ENCODE measurements at places on chromosomes 16 and 17.

- DNase-seq: no peak
- peaks cover 3% of the 10 kb centered on the region for H3K4me1 ChIP-seq
- H3K36me3 ChIP-seq: peaks cover 60% of the 10 kb centered on the region
- H3K4me3 ChIP-seq: no peak overlapping the region
- no peaks in the 10 kb centered on the region for H3K27me3 ChIP-seq
- no peak overlapping the region for H3K27ac ChIP-seq
Observed at GRCh38 chr17:76740329-76741118, 2.6 kb downstream of the MFSD11 start.

GRCh38 chr17:64784353-64785010 is 122.4 kb upstream of the SMURF2 start:
- H3K27ac ChIP-seq: no peak overlapping the region
- no peaks in the 10 kb centered on the region for H3K27me3 ChIP-seq
- peaks cover 13% of the 10 kb centered on the region for H3K4me1 ChIP-seq
- DNase-seq: no peak
- no peak overlapping the region for H3K4me3 ChIP-seq
- peaks cover 7% of the 10 kb centered on the region for H3K36me3 ChIP-seq

DNA sequence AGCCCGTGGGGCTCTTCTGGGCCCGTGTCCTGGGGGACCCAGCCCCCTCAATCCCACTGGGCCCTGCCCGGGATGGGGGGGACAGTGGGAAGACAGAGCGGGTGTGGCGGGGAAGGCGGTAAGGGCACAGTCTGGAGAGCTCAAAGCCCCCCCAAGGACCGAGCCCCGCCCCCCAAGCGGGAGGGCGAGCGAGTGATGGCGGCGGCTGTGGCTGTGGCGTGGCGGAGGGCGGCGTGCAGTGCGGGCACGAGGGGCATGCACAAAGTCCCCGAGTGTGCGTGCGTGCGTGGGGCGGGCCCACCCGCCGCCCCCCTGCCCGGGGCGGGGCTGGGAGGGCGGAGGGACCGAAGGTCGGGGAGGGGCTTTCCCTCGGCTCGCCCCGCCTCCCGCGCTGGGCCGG is 3.6 kb upstream of the WDR24 start:
- H3K4me1 ChIP-seq: peaks cover 5% of the 10 kb centered on the region
- no peaks in the 10 kb centered on the region for H3K36me3 ChIP-seq
- no peak overlapping the region for H3K27ac ChIP-seq

- H3K36me3 ChIP-seq: peaks cover 98% of the 10 kb centered on the region
- no peak for DNase-seq
- H3K4me1 ChIP-seq: no peaks in the 10 kb centered on the region
- no peaks in the 10 kb centered on the region for H3K27me3 ChIP-seq
Observed at GRCh38 chr17:62030264-62030663, 34.8 kb downstream of the MED13 start.

DNA sequence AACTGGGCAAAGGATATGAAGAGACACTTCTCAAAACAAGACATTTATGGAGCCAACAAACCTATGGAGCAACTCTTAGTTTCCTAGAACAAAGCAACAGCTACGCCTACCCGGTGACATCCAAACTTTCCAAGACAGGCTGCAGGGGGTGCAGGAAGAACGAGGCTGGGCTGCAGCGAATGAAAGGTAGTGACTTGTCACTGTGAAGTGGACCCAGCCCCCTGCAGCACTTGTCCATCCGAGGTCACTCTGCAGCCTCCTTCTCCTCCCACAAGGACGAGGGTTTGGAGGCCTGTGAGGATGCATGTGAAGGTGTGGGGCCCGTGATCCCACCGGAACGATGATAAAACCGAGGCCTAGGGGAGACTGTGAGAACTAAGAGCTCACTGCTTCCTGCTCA is 192.6 kb upstream of the RPL38 start:
- H3K27me3 ChIP-seq: peaks cover 76% of the 10 kb centered on the region
- DNase-seq: no peak
- no peak overlapping the region for H3K27ac ChIP-seq
- no peaks in the 10 kb centered on the region for H3K36me3 ChIP-seq

- H3K4me1 ChIP-seq: peaks cover 1% of the 10 kb centered on the region
- no peak overlapping the region for H3K4me3 ChIP-seq
- no peaks in the 10 kb centered on the region for H3K36me3 ChIP-seq
- DNase-seq: no peak
Observed at GRCh38 chr16:88320947-88321634, 61.7 kb upstream of the ZNF469 start.

- H3K36me3 ChIP-seq: no peaks in the 10 kb centered on the region
- H3K4me1 ChIP-seq: no peaks in the 10 kb centered on the region
- DNase-seq: no peak
- H3K27ac ChIP-seq: no peak overlapping the region
- no peak overlapping the region for H3K4me3 ChIP-seq
- no peaks in the 10 kb centered on the region for H3K27me3 ChIP-seq
Observed at GRCh38 chr17:11170881-11171280, 70.1 kb upstream of the SHISA6 start.

DNA sequence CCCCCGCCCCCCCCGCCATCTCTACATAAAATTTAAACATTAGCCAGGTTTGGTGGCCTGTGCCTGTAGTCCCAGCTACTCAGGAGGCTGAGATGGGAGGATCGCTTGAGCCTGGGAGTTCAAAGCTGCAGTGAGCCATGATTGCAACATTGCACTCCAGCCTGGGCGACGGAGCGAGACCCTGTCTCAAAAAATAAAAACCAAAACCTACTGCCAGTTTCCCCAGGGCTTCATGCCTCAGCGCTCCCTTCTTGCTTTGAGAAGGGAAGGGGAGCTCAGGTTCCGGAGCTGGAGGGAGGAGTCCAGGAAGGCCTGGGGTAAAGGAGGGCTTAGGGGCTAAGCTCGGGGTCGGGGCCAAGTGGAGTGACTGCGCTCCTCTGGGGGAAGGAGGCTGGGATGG is 20.5 kb downstream of the PLCD3 start:
- H3K27me3 ChIP-seq: no peaks in the 10 kb centered on the region
- no peak for DNase-seq
- no peak overlapping the region for H3K4me3 ChIP-seq
- no peak overlapping the region for H3K27ac ChIP-seq
- no peaks in the 10 kb centered on the region for H3K4me1 ChIP-seq
- peaks cover 61% of the 10 kb centered on the region for H3K36me3 ChIP-seq

GRCh38 chr16:72901000-72901627 is 146.8 kb downstream of the ZFHX3 start:
- DNase-seq: peak; percentile 25
- H3K4me1 ChIP-seq: peaks cover 9% of the 10 kb centered on the region
- no peak overlapping the region for H3K27ac ChIP-seq
- no peaks in the 10 kb centered on the region for H3K36me3 ChIP-seq
- no peak overlapping the region for H3K4me3 ChIP-seq

DNA sequence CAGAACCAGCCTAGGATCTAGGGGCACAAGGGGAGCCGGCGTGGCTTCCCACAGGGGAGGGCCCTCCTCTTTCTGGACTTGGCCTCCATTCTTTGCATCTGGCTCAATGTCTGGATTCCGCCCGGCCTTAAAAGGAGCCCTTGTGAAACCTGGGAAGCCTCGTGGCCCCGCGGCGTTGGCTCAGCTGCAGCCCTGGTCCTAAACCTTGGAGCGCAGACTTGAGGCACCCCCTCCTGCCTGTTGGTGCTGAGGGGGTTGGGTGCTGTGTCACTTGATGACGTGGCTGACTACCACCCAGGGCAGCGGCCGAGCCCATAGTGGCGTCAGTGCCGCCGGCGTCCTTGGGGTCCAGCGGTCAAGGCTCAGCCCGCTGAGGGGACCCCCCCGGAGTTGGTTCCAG is 4.4 kb downstream of the TRAPPC2L start:
- no peak overlapping the region for H3K27ac ChIP-seq
- H3K4me3 ChIP-seq: no peak overlapping the region
- no peaks in the 10 kb centered on the region for H3K4me1 ChIP-seq
- H3K27me3 ChIP-seq: no peaks in the 10 kb centered on the region

GRCh38 chr16:66454751-66455150 is 27.7 kb downstream of the BEAN1 start:
- H3K27ac ChIP-seq: no peak overlapping the region
- H3K4me3 ChIP-seq: no peak overlapping the region
- H3K27me3 ChIP-seq: no peaks in the 10 kb centered on the region
- peaks cover 3% of the 10 kb centered on the region for H3K4me1 ChIP-seq
- DNase-seq: no peak

- no peak for DNase-seq
- no peaks in the 10 kb centered on the region for H3K27me3 ChIP-seq
- no peaks in the 10 kb centered on the region for H3K4me1 ChIP-seq
- H3K4me3 ChIP-seq: no peak overlapping the region
- H3K36me3 ChIP-seq: peaks cover 3% of the 10 kb centered on the region
Observed at GRCh38 chr17:29777663-29778062, 152.4 kb downstream of the SSH2 start.

DNA sequence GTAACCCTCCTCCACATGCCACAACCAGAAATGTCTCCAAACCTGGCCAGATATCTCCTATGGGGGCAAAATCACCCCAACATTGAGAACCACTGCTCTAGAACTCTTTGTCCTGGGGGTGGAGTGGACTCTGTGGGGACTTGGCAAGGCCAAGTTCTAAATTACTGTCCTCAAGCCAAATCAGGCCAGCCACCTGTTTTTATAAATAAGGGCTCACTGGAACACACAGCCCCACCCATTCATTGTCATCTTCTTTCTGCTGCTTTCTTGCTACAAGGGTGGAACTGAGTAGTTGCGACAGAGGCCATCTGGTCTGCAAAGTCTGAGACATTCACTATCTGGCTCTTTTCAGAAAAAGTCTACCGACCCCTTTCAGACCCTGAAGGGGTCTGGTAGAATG is 26.8 kb upstream of the TMEM220 start:
- no peak for DNase-seq
- H3K27me3 ChIP-seq: no peaks in the 10 kb centered on the region
- H3K27ac ChIP-seq: no peak overlapping the region
- H3K4me1 ChIP-seq: no peaks in the 10 kb centered on the region

DNA sequence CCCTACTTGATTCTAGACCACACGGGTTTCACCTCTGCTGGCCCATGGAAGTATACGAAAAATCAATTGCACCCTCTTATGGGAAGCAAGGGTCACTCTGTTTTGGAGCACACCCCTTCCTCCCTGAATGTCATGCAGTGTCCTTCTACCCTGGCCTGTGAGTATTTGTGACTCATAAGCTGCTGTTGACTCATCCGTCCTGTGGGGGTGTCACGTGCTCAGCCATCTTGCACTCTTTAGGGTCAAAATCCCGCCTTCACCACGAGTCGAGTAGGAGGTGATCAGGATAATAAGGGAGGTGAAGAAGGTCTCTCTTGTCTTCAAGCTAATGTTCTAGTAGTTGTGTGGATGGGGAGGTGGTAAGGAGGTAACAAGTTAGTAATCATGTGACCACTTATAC is 341.0 kb upstream of the EEF2KMT start:
- H3K4me1 ChIP-seq: no peaks in the 10 kb centered on the region
- no peak overlapping the region for H3K4me3 ChIP-seq
- DNase-seq: no peak
- no peak overlapping the region for H3K27ac ChIP-seq
- no peaks in the 10 kb centered on the region for H3K36me3 ChIP-seq
- no peaks in the 10 kb centered on the region for H3K27me3 ChIP-seq

DNA sequence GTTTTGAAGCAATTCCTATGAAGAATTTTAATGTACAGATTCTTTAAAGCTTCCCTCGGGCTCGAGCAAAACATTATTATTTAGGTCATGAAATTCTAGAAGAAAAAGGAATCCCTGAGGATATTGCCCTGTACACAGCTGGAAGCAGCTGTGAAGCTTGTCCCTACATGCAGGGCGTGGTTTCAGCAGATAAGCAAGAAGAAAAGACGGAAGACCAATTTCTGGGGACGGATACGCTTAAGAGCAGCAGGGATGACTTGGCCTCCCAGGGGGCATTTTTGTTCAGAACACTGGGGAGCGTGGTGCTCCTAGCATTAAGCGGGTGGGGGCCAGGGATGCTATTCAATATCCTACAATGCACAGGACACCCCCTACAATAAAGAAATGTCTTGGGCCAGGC is 34.3 kb downstream of the LITAF start:
- no peaks in the 10 kb centered on the region for H3K4me1 ChIP-seq
- H3K27me3 ChIP-seq: no peaks in the 10 kb centered on the region
- peaks cover 96% of the 10 kb centered on the region for H3K36me3 ChIP-seq
- DNase-seq: no peak

DNA sequence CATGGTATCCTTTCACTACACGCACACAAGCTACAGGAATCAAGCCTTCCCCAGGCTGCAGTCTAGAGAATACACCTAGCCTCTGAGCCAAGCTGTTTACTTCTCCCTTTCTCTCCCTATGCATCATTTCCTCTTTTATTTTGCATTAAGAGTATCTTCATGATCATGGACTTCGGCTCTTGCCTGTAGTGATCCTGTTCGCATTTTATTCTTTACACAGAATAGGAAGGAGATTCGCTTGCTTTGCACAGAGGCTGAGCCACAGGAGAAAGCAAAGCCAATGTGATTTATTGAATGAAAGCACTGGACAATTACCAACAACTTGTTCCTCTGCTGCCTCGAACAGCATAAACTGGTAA is 172.7 kb downstream of the ANKFN1 start:
- peaks cover 41% of the 10 kb centered on the region for H3K27me3 ChIP-seq
- no peak overlapping the region for H3K27ac ChIP-seq
- DNase-seq: no peak
- no peaks in the 10 kb centered on the region for H3K36me3 ChIP-seq
- no peaks in the 10 kb centered on the region for H3K4me1 ChIP-seq
- H3K4me3 ChIP-seq: no peak overlapping the region

- H3K4me1 ChIP-seq: no peaks in the 10 kb centered on the region
- H3K36me3 ChIP-seq: no peaks in the 10 kb centered on the region
- H3K27ac ChIP-seq: no peak overlapping the region
- no peaks in the 10 kb centered on the region for H3K27me3 ChIP-seq
- no peak overlapping the region for H3K4me3 ChIP-seq
Observed at GRCh38 chr17:7094652-7095019, 14.6 kb upstream of the CLEC10A start.

- H3K36me3 ChIP-seq: peaks cover 22% of the 10 kb centered on the region
- H3K4me3 ChIP-seq: peak overlapping the region; percentile 79
- H3K4me1 ChIP-seq: peaks cover 50% of the 10 kb centered on the region
- peak overlapping the region; percentile 87 for H3K27ac ChIP-seq
- H3K27me3 ChIP-seq: no peaks in the 10 kb centered on the region
Observed at GRCh38 chr16:57800200-57801097, 1.8 kb downstream of the KIFC3 start.

DNA sequence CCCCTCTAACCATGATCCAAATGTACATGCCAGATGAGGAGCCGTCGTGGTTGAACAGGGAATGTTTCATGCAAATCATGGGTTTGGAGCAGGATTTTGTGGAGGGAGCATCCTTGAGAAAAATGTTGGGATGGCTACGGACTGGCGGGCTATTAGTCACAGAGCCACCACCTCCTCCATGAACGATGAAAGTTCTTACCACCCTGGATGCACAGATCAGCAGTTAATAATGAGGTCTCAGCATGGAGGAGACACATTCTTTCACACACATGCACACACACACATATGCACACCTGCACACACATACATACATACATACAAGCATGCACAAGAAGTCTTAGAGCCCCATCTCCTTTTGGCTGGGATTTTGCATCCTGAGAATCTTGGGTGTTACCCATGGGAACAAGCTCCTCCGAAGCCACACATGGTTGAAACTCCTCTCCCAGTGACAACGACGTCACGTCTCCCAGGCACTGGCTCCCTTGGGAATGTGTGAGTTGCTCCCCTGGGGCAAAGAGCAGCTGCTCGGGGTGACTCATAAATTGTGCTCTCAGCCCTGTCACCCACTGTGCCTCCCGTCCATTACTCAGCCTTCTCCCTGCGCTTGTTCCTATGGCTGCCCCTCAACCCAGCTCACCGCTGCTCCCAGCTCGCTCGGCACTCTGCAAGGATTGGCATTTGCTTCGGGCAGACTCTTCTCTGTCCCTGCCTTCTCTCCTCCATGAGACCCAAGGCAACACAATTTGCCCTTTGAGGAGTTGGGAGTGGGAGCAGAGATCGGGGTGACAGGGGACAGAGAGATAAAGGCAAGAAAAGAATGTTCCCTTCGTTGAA is 344.6 kb downstream of the SOX9 start:
- peak overlapping the region; percentile 98 for H3K27ac ChIP-seq
- H3K4me1 ChIP-seq: peaks cover 64% of the 10 kb centered on the region
- DNase-seq: peak; percentile 95
- H3K36me3 ChIP-seq: peaks cover 6% of the 10 kb centered on the region
